Activated naive CD4-positive, alpha-beta T cell treated with anti-CD3 and anti-CD28 coated beads, Interleukin-2, amount 10 ng/mL, durations not matched to agents 5 hours and 36 hours (primary cell): ENCODE measurements at places on chromosomes 6 and 20. TPM values are rescaled to one million over a fixed set of nuclear protein-coding genes. Genes with fewer than 3 reads are reported as not detected.

The MTFR2 gene
- 15.2 TPM for total RNA-seq

The PTCRA gene
- total RNA-seq, result not detected

The BPIFA1 gene
- not detected for total RNA-seq

The UFL1 gene
- total RNA-seq, result 24.6 TPM

The PPP1R3G gene
- total RNA-seq, result 0.15 TPM

The FKBP1C gene
- total RNA-seq, result 0.29 TPM

The HLA-DPA1 gene
- total RNA-seq, result 32.4 TPM

The ECT2L gene
- total RNA-seq, result not detected

The COL9A1 gene
- not detected for total RNA-seq

The AIF1 gene
- 45.4 TPM for total RNA-seq

The RCAN2 gene
- 0.07 TPM for total RNA-seq

The FAM83C gene
- not detected for total RNA-seq

The SLC4A11 gene
- 1.2 TPM for total RNA-seq

The CNPY3 gene
- 70.2 TPM for total RNA-seq

The GABRR2 gene
- 0.23 TPM for total RNA-seq

The RRBP1 gene
- total RNA-seq, result 51.7 TPM

The PRDM13 gene
- not detected for total RNA-seq

The EFCAB8 gene
- 0.18 TPM for total RNA-seq

The HLA-DRB1 gene
- total RNA-seq, result 36.3 TPM

The SAMD5 gene
- not detected for total RNA-seq

The MCCD1 gene
- total RNA-seq, result not detected

The ZC2HC1B gene
- not detected for total RNA-seq

The DEFB124 gene
- not detected for total RNA-seq

The SCAND1 gene
- 56.6 TPM for total RNA-seq

The E2F1 gene
- total RNA-seq, result 52.9 TPM

The FUT9 gene
- not detected for total RNA-seq

The LY6G6F gene
- not detected for total RNA-seq

The KIF13A gene
- total RNA-seq, result not detected

The PLCB4 gene
- total RNA-seq, result not detected

The SOX18 gene
- total RNA-seq, result 0.31 TPM

The CALHM5 gene
- total RNA-seq, result not detected

The ABHD16B gene
- not detected for total RNA-seq

The HLA-DRA gene
- 51.2 TPM for total RNA-seq

The MYT1 gene
- total RNA-seq, result not detected

The TINAG gene
- total RNA-seq, result not detected

The IL17A gene
- not detected for total RNA-seq
